ENCODE measurements at places on chromosomes 11 and 22.
A peak's percentile ranks its signal among the peaks of the same experiment; 100 is the strongest.

DNA sequence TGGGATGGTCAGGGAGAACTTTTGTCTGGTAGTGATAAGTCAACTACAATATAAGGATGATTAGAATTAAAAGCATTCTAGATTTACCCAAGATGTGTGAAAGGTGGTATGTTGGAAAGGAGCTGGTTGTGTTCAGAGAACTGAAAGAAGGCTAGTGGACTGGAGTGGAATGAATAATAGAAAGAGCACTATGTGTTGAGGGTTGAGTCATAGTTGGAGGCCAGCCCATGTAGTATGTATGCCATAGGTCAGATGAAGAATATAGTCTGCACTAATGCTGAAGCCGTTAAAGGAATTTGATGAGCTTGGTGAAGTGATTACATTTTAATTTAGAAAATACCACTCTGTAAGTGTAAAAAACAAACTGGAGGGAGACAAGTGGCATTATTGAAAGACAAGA, 514.1 kb downstream of the CNTN5 start:
- DNase-seq: no peak

GRCh38 chr11:2394818-2395105, 5.8 kb upstream of the TSSC4 start:
- no peak for DNase-seq

DNA sequence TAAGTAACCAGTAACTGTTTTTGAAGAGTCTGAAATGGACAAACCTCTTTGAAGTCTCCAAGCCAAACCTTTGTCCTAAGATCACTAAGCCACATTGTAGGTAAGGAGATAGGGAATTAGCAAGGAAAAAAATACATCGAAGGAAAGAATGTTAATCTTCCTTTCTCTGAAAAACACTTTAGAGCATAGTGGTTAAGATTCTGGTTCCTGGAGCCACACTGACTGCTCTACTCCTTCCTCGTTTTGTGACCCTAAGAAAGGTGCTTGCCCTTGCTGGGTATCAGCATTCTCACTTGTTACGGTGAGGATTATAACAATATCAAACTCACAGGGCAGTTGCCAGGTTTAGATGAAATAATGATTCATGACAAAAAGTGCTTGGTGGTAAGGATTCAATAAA, 104.0 kb downstream of the SIK3 start:
- DNase-seq: no peak

- DNase-seq: no peak
These were observed 15.5 kb upstream of the LMO2 start for GRCh38 chr11:33907421-33907820.

DNA sequence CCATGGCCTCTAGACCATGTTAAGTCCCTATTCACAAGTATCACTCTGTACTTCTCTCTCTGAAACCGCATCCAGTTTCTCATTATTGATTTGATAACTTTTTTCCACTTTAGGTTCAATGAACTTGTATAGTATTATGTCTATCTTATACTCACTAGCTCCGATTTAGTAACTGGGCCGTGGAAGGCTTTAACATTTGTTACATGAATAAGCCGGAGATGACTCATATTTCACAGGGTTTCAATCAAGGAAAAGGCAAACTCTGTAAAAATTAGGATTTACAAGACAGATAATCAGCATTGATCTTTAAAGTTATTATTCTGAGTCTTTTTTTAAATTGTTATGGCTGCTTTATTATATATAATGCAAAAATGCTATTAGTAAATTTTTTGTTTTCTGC, 662.2 kb upstream of the CNTN5 start:
- no peak for DNase-seq

DNA sequence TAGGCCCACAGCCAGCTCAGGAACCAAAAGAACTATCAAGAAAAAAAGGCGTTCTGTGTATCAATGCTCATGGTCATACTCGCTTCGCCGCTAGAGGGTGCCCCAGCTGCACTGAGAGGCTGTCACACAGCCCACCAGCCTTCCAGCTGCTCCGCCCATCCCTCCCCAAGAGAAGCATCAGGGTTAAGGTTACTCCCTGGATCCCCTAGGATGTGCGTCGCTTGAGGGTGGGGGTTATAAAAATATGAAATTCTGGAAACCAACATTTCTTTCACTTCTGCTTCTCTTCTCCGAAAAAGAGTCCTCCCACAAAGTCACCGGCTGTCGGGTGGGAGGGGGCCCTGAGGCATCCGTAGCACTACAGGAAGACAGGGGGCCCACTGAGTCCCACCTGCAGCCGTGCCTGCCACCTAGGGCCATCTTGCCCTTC, 1.7 kb downstream of the CBX6 start:
- peak; percentile 83 for DNase-seq

DNA sequence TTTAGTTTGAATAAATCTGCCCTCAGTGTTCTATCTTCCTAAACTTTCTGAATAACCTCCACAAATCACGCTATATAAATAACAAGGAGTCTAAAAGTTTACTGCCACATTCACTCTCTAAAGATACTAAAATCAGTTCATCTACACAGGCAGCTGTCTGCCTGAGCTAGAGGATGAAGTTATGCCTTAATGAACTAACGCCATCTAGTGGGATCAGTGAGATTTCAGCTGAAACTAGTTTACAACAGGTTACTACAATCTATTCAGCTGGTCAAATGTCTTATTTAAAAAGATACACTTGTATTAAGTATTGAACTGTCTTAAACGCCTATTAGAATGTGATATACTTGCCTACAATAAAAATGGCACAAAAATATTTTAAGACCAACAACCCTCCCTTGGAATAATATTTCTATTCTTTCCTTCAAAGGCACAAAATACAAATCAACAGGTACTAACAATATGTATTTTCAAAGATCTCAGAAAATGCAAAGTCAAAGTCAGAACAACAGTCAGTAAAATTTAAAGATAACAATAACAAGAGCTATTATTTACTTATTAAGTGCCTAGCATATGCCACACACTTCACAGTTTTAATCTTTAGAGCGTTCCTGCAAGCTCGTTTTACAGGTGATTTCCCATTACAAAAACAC, 84.1 kb downstream of the LARGE2 start:
- DNase-seq: peak; percentile 89

DNA sequence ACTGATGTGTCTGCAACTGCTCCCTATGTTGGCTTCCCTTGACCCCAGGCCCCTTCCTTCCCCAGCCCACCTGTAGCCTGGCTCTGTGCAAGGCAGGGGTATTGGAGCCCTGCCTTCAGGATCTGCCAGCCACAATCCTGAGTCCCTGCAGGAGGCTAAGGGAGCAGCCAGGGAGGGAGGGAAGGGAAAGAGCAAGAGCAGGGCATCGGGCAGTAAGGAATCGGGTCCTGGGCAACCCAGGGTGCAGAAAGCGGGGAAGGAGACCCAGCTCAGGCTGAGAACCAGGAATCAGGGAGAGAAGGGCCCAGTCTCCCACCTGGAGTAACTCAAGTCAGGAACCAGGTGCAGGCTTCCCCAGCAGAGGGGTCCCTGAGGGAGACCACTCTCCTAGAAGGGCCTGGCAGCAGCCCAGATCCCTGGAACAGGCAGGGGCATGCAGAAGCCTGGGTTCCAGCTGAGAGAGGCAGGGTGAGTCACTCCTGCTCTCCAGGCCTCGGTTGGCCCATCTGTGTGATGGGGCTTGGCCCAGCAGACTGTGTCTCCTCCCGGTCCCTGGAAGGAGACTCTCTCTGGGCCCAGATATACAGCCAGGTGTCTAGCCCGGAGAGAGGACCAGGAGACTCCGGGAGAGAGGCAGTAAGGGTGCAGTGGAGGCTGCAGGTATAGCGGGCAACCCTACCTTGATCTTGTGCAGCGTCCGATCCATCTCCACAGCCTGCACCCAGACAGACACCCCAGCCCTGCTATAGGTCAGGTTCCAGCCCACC, 13.4 kb downstream of the STARD10 start:
- no peak for DNase-seq

GRCh38 chr11:27470166-27470565, 2.4 kb downstream of the LGR4 start:
- no peak for DNase-seq

GRCh38 chr11:74783241-74783871, 34.7 kb downstream of the RNF169 start:
- no peak for DNase-seq

- DNase-seq: no peak
These were observed 14.4 kb upstream of the EHF start for GRCh38 chr11:34606326-34607120.

DNA sequence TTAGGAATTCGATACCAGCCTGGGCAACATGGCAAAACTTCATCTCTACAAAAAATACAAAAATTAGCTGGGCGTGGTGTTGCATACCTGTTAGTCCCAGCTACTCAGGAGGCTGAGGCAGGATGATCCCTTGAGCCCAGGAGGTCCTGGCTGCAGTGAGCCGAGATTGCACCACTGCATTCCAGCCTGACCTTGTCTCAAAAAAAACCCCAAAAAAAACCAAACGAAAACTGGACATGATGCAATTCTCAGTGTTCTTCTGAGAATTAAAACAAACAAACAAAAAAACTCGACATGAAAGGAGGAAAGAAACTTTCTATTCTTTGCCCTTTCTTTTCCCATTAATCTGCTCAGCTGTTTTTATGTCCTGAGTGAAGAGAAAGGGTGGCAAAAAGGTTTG, 7.4 kb downstream of the MED17 start:
- no peak for DNase-seq

- no peak for DNase-seq
These were observed 565.2 kb downstream of the BUD13 start for GRCh38 chr11:116207421-116208141.

- no peak for DNase-seq
These were observed 136.3 kb downstream of the SNX19 start for GRCh38 chr11:130779943-130780342.

DNA sequence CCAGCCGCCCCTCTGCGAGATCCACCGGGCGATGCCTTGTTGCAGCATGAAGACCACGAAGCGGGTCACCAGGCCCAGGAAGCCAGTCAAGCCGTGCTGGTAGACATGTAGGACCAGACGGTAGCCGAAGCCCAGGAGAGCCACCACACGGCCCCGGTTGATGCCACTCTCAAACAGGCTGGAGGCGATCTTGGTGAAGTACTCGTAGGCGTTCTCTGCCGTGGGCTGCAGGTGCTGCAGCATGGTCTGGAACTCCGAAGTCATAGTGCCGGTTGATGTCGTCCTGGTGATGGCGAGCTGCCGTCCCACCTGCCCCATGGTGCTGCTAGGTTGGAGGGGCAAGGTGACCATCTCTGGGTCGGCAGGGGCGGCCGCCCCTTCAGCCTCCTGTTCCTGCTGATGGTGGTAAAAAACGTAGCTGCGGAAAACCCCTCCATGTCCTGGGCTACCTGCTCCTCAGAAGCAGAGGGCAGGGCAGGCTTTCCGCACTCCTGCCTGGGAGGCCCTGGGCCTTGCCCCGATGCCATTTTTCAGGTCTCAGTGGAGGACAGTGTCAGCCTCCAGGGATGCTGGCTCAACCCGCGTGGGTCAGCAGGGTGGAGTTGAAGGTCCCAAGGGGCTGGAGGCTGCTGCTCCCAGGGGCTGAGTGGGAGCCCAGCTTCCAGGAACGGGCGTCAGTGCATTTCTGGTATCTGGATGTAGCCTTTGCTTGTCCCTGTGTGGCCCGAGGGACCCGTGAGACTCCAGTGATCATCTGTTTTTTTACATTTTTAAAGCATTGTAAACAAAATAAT, 98.7 kb downstream of the ADAMTS15 start:
- DNase-seq: no peak

DNA sequence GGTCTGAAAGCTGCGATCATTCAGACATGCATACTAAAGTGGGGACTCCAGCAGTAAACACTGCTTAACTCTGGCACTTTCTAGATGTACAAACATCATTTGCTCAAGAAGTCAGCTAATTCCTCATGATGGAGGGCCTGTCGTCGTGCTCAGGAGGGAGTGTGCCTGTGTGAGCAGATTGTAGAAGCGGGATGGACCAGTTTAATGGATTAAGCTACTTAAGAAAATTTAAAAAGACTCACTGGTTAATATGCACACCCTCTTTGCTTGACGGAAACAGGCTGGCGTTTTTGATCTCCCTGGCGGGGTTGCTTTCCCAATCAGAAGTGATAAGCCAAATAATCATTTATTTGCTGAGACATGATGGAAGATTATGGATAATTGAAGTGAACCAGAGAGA, 79.0 kb downstream of the LDLRAD3 start:
- DNase-seq: no peak

- DNase-seq: no peak
These were observed 43.6 kb downstream of the TENM4 start for GRCh38 chr11:79397252-79397651.

GRCh38 chr11:65110354-65110861, 1.3 kb upstream of the TM7SF2 start:
- DNase-seq: peak; percentile 92

DNA sequence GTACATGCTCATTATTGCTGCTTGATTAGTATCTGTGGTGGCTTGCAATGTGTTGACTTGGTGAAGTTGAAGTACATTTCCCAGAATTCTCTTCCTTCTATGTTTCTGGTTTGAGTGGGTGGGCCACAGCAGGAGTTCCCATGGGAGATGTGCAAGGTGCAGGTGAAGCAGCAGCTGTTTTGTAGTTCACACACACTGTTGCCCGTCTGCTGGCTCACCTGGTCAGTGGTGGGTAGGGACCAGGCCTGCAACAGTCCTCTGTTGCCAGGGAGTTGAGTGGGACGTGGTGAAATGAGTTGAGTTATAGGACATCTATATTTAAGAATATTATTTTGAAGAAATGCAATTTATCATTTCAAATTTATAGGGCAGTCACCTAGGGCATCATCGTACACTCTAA, 417.4 kb downstream of the TMEM135 start:
- DNase-seq: no peak

GRCh38 chr22:33726294-33726734, 194.0 kb downstream of the LARGE1 start:
- no peak for DNase-seq

DNA sequence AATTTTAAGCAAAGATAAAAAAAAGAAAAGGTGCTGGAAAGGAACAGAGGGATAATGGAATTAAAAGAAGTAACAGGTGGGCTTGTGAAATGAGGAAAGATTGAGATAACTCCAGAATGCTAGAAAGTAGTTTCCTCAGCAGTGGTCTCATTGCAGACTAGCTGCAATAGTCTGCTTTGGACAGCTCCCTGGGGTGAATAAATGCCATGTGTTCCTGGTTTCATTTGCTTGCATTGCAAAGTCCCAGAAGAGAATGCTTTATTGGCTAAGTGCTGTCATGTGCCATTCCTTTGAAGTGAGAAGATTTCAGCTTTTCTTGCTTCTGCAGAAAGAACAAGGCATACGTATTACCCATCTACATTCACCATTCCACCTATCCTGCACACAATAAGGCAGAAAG, 478.8 kb upstream of the RAG2 start:
- DNase-seq: no peak

- peak; percentile 97 for DNase-seq
These were observed 2.7 kb upstream of the CDC42BPG start for GRCh38 chr11:64846998-64847666.

DNA sequence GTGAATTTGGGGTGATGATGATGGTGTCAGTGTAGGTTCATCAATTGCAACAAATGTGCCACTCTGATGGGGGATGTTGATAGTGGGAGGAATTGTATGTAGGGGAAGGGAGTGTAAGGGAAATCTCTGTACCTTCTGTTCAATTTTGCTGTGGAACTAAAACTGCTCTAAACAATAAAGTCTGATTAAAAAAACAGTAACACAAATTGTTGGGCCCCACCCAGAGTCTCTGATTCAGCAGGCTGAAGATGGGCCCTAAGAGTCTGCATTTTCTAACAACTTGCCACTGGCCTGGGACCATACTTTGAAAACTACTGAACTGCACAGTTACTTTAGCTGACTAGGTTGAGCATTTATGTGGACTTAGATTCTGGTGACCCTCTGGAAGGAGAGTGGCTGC, 113.2 kb downstream of the ATG16L2 start:
- DNase-seq: no peak

- DNase-seq: no peak
These were observed 6.9 kb upstream of the RBM4B start for GRCh38 chr11:66684635-66685034.
